NCI-H526 treated with DMSO at 0.1 percent for 48 hours (cell line): ENCODE measurements at places on chromosomes 2 and 18.
A peak's percentile ranks its signal among the peaks of the same experiment; 100 is the strongest.

- DNase-seq: peak; percentile 57
Observed at GRCh38 chr2:149313512-149313972, 16.8 kb upstream of the LYPD6 start.

DNA sequence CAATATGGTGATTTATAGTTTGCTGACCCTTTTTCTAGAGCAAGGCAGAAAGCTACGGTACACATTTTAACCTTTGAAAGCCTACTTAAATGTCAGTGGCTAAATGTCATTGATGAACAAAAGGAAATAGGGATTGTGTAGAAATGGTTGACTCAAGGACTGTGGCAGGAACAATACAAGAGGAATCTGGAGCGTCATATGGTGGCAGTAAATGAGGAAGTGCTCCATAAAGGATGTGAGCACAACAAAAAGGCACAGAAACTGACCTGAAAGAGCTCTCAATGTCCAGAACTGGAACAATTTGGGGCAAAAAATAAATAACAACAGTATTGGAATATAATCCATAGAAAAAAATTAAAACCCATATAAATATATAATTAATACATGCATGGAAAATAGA lies 443.9 kb upstream of the VRK2 start:
- no peak for DNase-seq

- DNase-seq: no peak
Observed at GRCh38 chr2:229425598-229425997, 154.5 kb upstream of the PID1 start.

GRCh38 chr2:150567771-150568301 lies 80.4 kb upstream of the RND3 start:
- DNase-seq: no peak

DNA sequence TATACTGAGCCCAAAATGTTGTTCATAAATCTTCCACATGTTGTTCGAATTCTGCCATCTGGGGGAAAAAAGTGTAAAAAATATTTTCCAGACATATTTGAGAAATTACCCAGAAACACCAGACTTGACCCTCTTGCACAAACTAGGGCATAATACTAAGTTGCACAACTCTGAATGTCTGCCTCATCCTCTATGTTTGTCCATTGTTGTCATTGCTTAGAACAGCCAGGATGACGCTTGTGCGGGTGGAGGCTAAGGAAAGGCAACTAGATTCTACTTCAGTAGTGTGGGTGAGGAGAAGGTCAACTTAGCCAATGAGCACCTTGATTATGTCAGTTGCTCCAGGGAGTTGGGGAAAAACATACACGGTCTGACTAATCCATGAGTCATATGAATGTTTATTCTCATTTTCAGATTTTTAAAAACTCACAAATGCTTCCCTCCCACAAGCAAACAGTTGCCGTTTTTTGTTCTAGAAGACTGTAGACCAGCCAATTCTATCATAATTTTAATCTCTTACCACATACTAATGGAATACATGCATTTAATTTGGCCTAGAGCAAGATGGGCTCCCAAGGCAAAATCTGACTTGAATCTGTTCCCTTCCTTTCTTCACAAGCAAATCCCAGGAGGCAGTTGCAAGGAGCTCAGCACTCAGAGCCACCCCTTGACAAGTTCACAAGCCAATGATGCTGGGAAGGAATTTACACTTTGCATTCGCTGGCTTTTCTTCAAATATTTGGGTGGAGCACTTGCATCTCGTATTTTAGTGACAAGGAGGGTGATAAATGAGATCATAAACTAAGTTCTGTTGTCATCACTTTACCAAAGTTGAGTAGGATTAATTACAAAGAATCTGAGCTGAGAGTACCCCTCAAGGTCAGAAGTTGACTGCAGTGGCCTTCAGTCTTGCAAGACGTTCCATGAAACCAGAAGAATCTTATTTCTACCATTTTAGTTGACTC lies 163.2 kb upstream of the TWIST2 start:
- no peak for DNase-seq

- no peak for DNase-seq
Observed at GRCh38 chr18:48942554-48943261, 8.1 kb downstream of the SMAD7 start.

GRCh38 chr18:8257851-8258434 lies 351.3 kb upstream of the RAB12 start:
- DNase-seq: no peak
